Colonic mucosa (tissue), 4 donors: ENCODE measurements at places on chromosomes 13 and 19.

DNA sequence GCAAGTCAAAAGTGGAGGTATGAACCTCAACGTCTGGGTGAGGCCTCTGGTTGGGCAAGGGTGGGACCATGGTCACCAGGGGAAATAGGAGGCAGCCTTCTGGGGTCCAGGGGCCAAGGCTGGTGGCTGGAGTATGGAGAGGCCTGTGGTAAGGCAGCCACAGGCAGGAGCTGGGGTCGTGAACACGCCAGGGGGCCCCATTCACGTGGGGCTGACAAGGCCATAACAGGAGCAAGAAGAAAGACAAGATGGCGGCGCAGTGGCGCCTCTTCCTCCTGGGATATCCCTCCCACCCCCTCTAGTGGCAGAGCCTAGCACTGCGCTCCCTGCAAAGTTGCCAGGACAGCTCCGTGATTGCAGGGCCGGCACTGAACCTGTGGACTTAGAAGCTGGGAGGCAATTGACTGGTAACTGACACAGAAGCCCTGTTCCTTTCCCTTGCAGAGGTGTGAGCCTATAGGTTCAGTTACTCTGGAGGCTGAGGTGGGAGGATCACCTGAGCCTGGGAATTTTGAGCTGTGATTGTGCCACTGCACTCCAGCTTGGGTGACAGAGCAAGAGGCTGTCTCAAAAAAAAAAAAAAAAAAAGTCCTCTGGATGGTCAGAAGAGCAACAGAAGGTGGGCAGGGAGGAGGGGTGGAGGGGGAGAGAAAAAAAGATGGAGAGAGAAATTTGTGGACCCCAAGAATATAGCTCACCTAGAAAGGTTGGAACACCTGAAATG lies 19.7 kb upstream of the EDDM13 start:
- peak; percentile 82 for DNase-seq

GRCh38 chr13:75404726-75405125 lies 77.2 kb downstream of the TBC1D4 start:
- DNase-seq = no peak

- DNase-seq = peak; percentile 87
These were observed 16.2 kb downstream of the CERS1 start for GRCh38 chr19:18879579-18880373.

GRCh38 chr13:44697058-44697457 lies 120.9 kb upstream of the TSC22D1 start:
- no peak for DNase-seq
